ENCODE measurements at places on chromosomes 5 and 9. TPM values are rescaled to one million over a fixed set of nuclear protein-coding genes. Genes with fewer than 3 reads are reported as not detected.

HMGCS1 gene
- polyA plus RNA-seq: 17.8 TPM

GPR151 gene
- 0.07 TPM for polyA plus RNA-seq

MAN2A1 gene
- 22.2 TPM for polyA plus RNA-seq

NR5A1 gene
- 0.46 TPM for polyA plus RNA-seq

LRRTM2 gene
- 0.23 TPM for polyA plus RNA-seq

ECM2 gene
- polyA plus RNA-seq: 3.5 TPM

CLIC3 gene
- 44.6 TPM for polyA plus RNA-seq

PCDHGA5 gene
- 0.18 TPM for polyA plus RNA-seq

LRRC26 gene
- polyA plus RNA-seq: 0.05 TPM

GRIA1 gene
- polyA plus RNA-seq: 0.18 TPM

STPG3 gene
- polyA plus RNA-seq: 0.43 TPM

SLC30A5 gene
- polyA plus RNA-seq: 54.9 TPM

SLC36A3 gene
- polyA plus RNA-seq: under 0.01 TPM

ABCA1 gene
- 25.9 TPM for polyA plus RNA-seq

SQSTM1 gene
- polyA plus RNA-seq: 253 TPM

LPAR1 gene
- polyA plus RNA-seq: 9.3 TPM
